ENCODE measurements at places on chromosomes 13 and 19. TPM values are rescaled to one million over a fixed set of nuclear protein-coding genes. Genes with fewer than 3 reads are reported as not detected.

- peak; percentile 20 for DNase-seq
Observed at GRCh38 chr13:105847527-105848291, 687.8 kb downstream of the EFNB2 start.

DNA sequence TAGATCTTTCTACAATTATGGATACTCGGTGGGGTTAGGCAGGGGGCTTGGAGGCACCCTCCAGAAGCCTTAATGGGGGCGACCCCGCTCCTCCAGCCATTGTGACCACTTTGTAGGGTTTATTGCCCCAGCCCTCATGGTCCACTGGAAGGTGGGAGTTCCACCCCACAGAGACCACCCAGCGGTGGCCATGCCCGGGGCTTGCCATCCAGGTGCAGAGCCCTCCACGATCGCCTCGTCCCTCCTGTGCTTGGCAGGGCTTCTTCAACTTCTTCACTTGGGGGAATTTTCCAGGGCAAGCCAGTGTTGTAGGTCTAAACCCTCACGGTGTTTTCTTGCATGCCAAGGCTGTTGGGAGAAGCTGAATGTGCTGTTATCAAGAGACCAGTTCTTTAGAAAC lies 16.1 kb downstream of the ZNF536 start:
- no peak for DNase-seq

- peak; percentile 78 for DNase-seq
Observed at GRCh38 chr19:2282062-2282861, at the start of gene PEAK3. Gene PEAK3 (minus strand): TSS chr19:2282175. CDS start chr19:2280931, 1,244 bp downstream.

DNA sequence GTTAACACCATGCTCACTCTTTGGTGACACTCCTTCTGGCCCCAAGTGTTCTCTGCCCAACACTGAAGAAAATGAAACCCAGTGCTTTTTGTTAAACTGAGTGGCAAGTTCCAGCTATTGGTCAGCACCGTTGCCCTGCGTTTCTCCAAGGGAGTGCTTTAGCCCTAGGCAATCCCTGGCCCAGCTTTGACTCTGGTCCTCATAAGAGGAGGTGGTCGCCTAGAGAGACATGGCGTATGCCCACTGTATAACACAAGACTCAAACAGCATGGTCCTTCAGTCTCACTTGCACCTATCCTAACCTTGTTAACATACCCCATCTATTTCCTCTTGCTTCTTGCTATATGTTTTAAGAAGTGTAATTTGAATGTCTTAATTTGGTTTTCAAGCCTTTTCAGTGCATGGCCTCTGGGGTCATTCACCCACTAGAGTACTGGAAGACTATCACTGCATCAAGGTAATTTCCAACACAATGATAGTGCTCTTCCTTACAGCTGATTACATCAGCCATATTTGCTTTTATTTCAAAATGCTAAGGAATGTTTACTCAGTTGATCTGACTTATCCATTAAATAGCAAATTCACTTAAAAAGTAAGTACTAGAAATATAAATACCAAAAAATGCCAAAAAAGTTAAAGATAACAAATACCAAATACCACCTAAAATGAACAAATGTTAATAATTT lies 190.5 kb upstream of the SOX21 start:
- DNase-seq = no peak

FGF14 gene
- under 0.01 TPM for total RNA-seq

Measured in A172 (cell line).